Lung (tissue), 17 donors: ENCODE measurements at places on chromosomes 6 and 20. TPM values are rescaled to one million over a fixed set of nuclear protein-coding genes. Genes with fewer than 3 reads are reported as not detected.

Gene CNBD2
- 6.1 TPM for total RNA-seq

DNA sequence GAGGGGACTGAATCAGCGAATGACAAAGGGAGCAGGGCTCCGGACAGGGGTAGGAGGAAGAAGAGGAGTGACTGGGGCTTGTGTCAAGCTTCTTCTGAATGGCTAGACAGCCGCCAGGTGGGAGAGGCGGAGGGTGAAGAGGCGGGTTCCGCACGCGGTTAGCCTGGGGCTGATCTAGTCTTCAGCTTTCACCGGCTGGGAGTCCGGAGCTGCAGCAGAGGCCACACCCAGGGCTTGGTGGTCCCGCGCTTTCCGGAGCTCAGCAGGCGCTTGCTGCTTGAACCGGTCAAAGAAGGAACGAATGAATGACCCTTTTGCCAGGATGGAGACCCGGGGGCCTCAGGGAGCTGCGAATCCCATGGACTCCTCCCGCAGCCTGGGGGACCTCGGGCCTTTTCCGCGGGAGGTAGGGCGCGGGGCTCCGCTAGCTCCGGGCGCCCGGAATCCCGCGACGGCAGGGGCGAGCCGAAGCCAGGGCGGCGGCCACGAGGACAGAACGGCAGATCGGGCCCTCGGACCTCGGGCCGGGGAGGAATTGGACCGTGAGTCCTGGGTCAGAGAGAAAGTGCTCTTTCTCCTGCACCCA, at the start of gene C6orf141:
Gene C6orf141 (plus strand): TSS at position 177 of the 586 bp plus-strand sequence. CDS start 125 bp downstream, at position 302.
- H3K27me3 ChIP-seq, result peaks cover 15% of the 10 kb centered on the region
- H3K4me3 ChIP-seq, result peak within 1 kb of the TSS; percentile 15
- H3K36me3 ChIP-seq, result no peaks in the 10 kb centered on the region
- H3K4me1 ChIP-seq, result peaks cover 19% of the 10 kb centered on the region

DNA sequence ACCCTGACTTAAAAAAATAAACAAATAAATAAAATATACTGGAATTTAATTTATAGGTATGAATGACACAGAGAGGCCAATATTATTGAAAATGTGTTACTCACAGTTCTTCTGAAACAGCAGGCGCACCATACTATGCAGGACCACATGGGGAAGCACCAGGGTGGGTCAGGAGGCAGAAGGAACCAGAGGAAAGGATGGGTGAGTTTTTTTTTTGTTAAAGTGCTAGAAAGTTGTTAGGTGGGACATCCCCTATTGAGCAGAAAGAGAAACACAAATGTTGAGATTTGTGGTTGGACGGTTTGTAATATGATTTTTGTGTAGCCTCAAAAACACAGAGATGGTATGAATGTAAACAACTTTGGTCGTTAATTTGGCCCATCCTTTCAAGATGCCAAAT, 26.0 kb downstream of the PTPRA start:
- no peaks in the 10 kb centered on the region for H3K27me3 ChIP-seq
- no peaks in the 10 kb centered on the region for H3K36me3 ChIP-seq
- no peak for DNase-seq
- no peak overlapping the region for H3K4me3 ChIP-seq

- no peaks in the 10 kb centered on the region for H3K27me3 ChIP-seq
- H3K27ac ChIP-seq, result no peak overlapping the region
- no peak for DNase-seq
Measured at GRCh38 chr20:57656252-57656820, 36.1 kb upstream of the ZBP1 start.

Gene SCGN
- total RNA-seq, result 2.7 TPM

- H3K27me3 ChIP-seq, result no peaks in the 10 kb centered on the region
- H3K27ac ChIP-seq, result no peak overlapping the region
- no peaks in the 10 kb centered on the region for H3K36me3 ChIP-seq
- H3K4me3 ChIP-seq, result no peak overlapping the region
Measured at GRCh38 chr6:51277474-51277873, 458.8 kb downstream of the TFAP2B start.

DNA sequence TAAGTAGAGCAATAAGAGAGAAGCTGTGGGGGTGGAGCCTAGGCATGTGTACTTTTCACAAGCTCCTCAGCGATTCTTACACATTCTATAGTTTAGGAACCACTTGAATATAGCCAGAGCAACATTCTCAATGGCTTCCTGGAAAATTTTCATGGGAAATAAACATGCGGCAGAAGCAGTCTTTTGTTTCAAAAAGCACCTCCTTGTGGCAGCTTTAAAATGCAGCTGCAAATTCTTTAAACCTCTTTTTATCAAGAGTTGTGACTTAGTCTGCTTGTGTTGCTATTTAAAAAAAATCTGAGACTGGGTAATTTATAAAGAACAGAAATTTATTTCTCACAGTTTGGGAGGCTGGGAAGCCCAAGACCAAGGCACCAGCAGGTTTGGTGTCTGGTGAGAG, 23.8 kb downstream of the NKX2-2 start:
- no peaks in the 10 kb centered on the region for H3K4me1 ChIP-seq
- H3K4me3 ChIP-seq, result no peak overlapping the region
- H3K27ac ChIP-seq, result no peak overlapping the region
- peaks cover 4% of the 10 kb centered on the region for H3K27me3 ChIP-seq
- no peaks in the 10 kb centered on the region for H3K36me3 ChIP-seq
- DNase-seq, result no peak

Gene BHLHE23
- not detected for total RNA-seq

Gene C6orf120
- 22.6 TPM for total RNA-seq

Gene ARFGEF3
- total RNA-seq, result 28.1 TPM

DNA sequence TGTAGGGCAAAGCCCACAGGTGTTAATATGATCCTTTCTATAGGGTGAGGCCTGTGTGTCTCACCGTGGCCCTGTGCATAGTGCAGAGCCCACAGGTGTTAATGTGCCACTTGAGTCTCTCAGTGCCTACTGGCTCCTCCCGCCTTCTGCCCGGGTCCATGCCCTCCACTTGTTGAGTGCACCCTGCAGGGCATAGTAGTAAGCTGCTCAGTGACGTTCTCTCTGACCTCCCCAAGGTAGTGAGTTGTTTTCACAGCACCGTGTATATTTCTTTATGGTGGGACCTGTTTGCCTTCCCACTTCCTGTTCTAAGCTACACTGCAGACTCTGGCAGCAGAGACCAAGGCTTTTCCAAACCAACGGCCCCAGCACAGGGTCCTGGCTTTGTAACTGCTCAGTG, 64.5 kb upstream of the SLC22A1 start:
- H3K4me1 ChIP-seq, result no peaks in the 10 kb centered on the region
- H3K27ac ChIP-seq, result no peak overlapping the region
- no peaks in the 10 kb centered on the region for H3K27me3 ChIP-seq
- no peak for DNase-seq
- H3K36me3 ChIP-seq, result peaks cover 23% of the 10 kb centered on the region
- H3K4me3 ChIP-seq, result no peak overlapping the region
